ENCODE measurements at places on chromosomes 7 and 10.
A peak's percentile ranks its signal among the peaks of the same experiment; 100 is the strongest.

- DNase-seq = peak; percentile 58
Observed at GRCh38 chr7:22696541-22697228, 30.3 kb upstream of the IL6 start.

DNA sequence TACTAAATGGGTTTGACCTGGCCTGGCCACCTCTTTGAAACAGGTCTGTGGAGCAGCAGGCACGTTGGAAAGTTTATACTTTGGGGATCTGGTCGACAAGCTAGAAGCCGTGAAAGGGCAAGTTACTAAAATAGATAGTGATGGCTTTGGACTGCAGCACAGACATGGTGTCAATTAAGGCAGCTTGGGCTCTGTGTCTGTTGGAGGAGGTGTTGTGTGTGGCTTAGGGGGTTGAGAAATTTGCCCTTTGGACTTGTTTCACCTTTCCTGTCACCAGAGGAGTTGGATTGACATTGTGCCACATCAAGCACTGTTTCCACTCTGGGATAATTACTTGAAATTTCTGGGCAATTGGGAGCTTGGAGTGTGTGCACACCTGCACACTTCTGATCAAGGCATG is 251.8 kb upstream of the MKI67 start:
- DNase-seq = no peak

- no peak for DNase-seq
Observed at GRCh38 chr7:74012842-74013249, 15.1 kb upstream of the ELN start.

DNA sequence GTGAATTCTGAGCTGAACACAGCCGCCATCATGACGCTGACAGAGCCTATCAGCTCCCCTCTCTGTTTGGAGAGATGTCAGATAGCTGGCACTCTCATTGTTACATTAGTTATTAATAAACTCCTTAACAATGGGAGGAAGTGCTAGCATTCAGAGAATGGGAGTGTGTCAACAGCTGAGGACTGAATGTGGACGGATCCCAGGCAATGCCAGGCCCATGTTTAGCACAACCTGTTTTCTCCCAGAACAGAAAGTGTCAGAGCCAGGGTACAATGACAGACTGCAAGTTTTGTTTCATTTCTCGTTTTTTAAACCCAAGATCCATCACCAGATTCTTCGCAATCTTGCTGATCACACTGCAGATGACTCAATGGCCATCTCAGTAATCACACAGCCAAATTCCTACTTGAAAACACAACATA is 99.6 kb downstream of the PRPF18 start:
- no peak for DNase-seq

- peak; percentile 98 for DNase-seq
Observed at GRCh38 chr7:44200699-44201461, at the start of gene YKT6. YKT6 (plus strand) TSS chr7:44200978; CDS start chr7:44201136, 158 bp downstream.

DNA sequence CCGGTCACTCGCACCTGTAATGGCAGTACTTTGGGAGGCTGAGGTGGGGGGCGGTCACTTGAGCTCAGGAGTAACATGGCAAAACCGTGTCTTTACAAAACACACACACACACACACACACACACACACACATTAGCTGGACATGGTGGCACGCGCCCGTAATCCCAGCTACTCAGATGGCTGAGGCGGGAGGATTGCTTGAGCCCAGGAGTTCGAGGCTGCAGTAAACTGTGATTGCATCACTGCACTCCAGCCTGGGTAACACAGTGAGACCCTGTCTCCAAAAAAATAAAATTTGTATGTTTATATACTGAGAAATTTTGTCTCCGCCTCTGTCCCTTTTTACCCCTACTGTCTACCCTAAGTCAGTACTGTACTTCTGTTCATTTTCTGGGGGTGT is 86.6 kb downstream of the CUX1 start:
- DNase-seq = no peak

- DNase-seq = peak; percentile 16
Observed at GRCh38 chr10:69636626-69637605, 6.9 kb downstream of the FAM241B start.

GRCh38 chr7:13044309-13044708 is 356.9 kb downstream of the ARL4A start:
- DNase-seq = no peak

- no peak for DNase-seq
Observed at GRCh38 chr10:78353636-78354035, 320.0 kb downstream of the RPS24 start.

- peak; percentile 21 for DNase-seq
Observed at GRCh38 chr10:86693721-86694369, 25.5 kb downstream of the LDB3 start.

- no peak for DNase-seq
Observed at GRCh38 chr7:47266799-47267198, 315.1 kb downstream of the TNS3 start.

- DNase-seq = no peak
Observed at GRCh38 chr7:1331561-1332467, 99.1 kb downstream of the UNCX start.

- peak; percentile 96 for DNase-seq
Observed at GRCh38 chr10:133258818-133259601, 17.7 kb downstream of the ADAM8 start.

DNA sequence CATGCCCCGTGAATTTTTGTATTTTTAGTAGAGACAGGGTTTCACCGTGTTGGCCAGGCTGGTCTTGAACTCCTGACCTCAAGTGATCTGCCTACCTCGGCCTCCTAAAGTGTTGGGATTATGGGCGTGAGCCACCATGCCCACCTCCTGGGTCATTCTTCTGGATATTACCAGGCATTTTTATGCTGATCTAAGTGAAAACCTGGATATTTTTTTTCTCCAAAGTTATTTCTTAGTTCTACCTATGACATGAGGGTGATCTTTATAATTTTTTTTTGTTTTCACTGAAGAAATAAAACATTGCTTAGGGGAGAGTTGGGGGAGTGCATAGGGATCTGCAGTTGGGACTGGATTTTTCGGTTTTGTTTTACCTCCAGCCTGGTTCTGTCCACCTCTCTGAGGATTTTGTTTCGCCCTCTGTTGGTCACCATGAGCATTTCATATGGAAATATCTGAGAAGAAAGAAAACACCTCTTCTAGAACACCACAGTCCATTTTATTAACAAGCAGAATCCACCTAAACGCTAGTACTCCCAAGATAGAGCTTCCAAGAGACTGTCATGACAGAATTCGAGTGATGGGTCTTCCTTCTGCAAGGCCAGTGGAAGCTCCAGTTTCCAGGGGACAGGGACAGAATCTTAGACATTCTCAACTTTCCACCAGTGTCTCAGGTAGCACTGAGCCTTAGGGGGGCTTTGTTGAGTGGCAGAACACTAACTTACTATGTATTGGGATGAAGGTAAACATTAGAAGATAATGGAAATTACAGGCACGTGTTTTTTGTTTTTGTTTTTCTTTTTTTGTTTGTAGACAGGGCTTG is 33.4 kb upstream of the AFAP1L2 start:
- peak; percentile 5 for DNase-seq

DNA sequence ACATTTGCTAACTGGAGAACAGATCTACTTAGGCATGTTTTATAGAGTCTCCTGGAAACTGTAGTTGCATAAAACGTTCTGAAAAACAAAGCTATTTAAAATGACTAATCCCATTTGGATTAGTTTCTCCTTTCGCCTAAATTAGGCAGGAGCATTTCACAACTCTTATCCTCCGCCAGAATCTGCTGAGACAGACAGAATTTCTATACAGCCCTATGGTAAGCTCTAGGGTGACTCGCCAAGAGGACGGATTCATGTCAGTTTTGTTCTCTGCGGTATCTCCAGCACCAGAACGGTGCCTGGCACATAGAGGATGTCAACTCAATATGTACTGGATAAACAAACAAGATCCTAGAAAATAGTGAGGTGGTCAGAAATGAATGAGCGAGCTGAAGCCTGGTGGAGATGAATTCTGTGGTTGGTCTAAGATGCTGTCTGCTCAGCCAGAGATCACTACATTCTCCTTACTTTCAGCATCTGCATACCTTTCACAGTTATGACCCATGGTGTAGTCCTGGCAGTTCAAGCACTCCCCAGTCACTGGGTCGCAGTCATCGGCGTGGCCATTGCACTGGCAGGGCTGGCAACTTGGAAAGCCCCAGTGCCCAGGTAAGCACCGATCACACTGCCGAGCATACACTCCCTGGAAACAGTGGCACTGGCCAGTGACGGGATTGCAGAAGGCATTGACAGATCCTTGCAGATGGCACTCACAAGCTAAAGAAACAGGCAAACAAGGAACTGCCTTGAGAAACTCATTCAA is 44.0 kb downstream of the LAMB1 start:
- DNase-seq = no peak

GRCh38 chr7:87004956-87005355 is 54.5 kb downstream of the ELAPOR2 start:
- no peak for DNase-seq

DNA sequence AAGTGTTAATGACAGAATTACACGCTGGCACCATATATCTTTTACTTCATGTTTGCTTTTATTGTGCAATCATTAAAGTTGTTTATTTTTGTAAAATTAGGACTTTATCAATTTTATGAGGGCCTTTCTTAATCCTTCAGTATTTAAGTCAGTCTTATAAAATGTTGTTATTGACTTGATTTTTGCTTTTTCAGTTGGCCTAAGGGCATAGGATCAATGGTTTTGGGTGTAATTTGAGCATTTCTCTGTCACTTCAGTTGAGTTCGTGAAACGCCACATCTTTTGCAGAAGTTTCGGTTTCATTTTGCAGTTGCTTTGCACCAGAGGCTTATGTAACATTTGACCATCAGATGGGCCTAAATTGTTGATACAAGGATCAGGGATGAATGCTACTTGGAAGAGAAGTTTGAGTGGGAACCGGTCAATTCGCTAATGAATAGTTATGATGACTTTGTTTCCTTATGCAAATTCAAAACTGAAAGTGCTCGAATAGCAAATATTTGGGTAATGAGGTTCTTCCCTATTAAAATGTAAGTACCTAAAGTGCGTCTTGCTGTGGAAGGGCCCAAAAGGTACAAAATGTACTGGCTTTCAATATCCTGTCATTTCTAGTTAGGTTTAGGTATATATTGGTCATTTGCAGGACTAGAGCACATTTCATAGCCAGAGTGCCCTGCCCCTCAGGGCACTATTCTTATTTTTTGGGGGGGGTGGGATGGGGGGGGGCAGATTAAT is 340.9 kb downstream of the LRMDA start:
- peak; percentile 23 for DNase-seq

GRCh38 chr10:110992006-110992800 is 72.8 kb downstream of the SHOC2 start:
- no peak for DNase-seq

DNA sequence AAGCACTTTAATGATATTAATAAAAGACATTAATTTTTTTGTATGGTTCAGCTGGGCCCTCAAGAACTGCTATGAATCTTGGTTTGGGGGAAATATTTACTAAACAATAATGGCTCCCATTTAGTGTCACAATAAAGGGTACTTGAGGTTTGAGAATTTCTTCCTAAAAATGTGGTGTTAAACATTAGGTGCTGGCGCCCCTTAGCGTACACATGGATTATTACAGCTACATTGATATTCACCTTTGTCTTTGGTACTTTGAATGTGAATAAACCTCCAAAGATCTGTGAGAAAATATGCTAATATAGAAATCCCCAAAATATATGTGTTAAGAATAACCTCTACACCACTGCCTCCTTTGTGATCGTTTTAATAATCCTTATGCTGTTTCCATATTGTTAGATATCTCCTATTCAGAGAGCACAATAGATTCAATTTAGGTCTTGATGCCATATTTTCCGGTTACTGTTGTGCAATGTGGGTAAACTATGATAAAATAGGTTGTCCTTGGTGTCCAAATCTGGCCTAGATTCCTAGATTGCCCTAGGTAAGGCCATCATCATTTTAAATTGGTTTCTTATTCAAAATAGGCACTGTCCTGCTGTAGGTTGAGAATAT is 161.8 kb upstream of the CACNA2D1 start:
- peak; percentile 9 for DNase-seq

GRCh38 chr10:30233186-30233959 is 115.7 kb downstream of the MTPAP start:
- DNase-seq = no peak

- no peak for DNase-seq
Observed at GRCh38 chr7:108093851-108094331, 36.3 kb downstream of the LAMB4 start.

DNA sequence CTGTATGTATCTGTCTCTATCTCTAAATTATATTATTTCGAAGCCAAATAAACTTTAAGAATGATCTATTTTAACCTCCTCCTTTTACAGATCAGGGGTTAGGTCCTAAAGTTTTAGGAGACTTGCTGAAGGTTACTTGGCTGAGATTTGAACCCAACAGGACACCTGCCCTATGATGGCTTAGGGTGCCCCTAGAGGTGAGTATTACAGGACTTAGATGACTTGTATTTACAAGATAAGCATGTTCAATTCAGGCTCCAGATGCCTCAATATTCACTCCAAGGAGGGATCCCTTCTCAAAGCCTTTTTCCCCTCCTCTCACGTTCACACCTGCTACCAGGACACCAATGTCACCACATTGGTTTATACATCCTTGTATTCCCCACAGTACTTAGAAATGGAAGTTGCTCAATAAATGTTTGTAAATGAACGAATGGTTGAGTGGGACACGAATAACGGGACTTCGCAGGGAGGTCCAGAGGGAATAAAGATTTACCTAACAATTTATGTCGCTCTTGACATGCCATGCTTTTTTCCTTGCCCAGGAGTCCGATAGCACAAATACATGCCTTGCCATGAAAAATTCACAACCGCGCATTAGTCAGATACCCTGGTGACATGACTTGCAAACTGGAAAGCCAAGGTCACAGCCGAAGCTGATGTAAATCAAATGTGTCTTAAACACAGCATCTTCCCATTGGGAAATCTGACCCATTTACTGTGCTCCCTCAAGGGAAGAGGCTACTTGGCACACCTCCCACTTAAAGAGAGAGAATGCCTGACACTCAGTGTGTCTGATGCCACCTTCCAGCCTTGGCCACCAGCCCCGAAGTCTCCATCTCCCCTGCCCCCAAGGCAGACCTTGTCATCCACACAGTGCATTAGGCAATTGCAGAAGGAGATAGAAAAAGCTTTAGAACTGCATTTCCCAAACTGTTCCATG is 872.2 kb upstream of the AUTS2 start:
- DNase-seq = no peak

DNA sequence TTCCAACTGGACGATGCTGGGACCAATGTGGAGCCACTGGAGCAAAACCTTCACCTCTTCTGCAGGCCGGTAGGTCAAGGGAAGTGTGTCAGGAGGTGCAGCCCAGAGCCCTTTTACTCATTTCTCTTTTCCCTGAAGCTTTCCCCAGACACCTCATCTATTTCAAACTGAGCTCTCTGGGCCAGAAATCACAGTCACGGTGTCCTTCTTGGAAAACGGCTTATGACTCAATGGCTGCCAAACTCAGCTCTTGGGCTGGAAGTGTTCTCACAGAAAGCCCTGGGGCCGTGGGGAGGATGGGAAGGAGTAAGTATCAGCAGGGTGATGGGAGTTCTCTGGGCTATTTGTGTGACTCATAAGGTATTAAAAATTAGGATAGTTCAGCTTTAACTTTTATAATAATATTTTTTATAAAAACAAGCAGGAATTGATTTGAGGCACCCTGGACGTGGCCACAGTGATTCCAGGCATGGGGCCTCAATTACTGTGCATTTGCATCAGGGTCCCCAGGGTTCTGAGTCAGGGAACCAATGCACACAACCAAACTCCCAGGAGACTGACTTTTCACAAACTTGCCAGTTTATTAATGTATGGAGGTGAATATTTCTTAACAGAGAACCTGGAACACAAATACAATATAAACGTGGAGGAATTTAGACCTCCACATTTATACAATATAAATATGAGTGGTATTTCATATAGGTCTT is 187.4 kb upstream of the TMEM72 start:
- no peak for DNase-seq

- no peak for DNase-seq
Observed at GRCh38 chr10:114821915-114822443, 399 bp downstream of the FHIP2A start.

- no peak for DNase-seq
Observed at GRCh38 chr10:108899670-108900069, 1023.6 kb downstream of the XPNPEP1 start.
